ENCODE measurements at places on chromosomes 4 and X.
A peak's percentile ranks its signal among the peaks of the same experiment; 100 is the strongest.

GRCh38 chr4:184364100-184364921 lies 110.0 kb downstream of the IRF2 start:
- DNase-seq: no peak

DNA sequence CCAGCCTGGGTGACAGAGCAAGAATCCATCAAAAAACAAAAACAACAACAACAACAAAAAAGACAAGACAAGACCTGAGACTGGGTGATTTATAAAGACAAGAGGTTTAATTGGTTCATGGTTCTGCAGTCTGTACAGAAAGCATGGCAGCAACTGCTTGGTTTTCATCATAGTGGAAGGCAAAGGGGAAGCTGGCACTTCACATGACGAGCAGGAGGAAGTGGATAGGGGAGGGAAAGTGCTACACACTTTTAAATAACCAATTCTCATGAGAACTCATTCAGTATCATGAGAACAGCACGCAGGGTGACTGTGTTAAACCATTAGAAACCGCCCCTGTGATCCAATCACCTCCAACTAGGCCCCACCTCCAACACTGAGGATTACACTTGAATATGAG lies 28.4 kb upstream of the SLC10A7 start:
- DNase-seq: no peak

DNA sequence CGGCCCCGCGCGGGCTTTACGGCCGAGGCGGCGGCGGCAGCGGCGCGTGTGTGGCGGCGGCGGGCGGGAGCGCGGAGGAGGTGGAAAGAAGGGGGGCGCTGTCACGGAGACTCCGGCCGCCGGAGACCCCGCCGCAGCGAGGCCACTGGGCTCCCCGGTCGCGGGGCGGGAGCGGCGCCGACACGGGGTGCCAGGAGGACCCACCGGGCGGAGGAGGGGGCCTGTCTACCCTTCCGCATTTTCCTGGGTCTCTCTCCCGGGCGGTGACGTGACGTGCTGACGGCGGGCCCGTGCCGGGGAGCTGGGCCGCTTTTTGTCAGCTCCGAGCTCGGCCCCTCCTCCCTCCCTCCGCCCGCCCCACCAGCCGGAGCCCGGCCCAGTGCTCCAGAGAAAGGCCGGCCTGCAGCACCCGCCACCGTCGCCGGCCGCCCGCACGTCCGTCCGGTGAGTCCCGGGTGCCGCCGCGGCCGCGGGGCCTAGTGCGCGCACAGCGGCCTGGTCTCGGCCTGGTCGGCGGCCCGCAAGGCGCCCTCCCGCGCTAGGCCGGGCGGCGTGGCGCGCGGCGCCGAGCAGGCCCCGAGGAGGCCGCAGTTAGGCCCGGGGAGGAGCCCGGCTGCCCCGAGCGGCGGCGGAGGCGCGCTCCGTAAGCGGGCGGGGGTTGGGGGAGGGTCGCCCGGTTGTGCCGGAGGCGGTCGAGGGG lies at the start of gene ZFX:
Gene ZFX, plus strand, starts transcription at position 379 of the 700 bp plus-strand sequence. CDS start 23,014 bp downstream, outside the sequence.
- no peak for DNase-seq

GRCh38 chr4:135274416-135274815 lies 1072.8 kb upstream of the PABPC4L start:
- no peak for DNase-seq

- no peak for DNase-seq
Measured at GRCh38 chrX:70172964-70173363, 4.3 kb upstream of the DGAT2L6 start.

- no peak for DNase-seq
Measured at GRCh38 chrX:9529223-9529622, 64.4 kb downstream of the TBL1X start.

DNA sequence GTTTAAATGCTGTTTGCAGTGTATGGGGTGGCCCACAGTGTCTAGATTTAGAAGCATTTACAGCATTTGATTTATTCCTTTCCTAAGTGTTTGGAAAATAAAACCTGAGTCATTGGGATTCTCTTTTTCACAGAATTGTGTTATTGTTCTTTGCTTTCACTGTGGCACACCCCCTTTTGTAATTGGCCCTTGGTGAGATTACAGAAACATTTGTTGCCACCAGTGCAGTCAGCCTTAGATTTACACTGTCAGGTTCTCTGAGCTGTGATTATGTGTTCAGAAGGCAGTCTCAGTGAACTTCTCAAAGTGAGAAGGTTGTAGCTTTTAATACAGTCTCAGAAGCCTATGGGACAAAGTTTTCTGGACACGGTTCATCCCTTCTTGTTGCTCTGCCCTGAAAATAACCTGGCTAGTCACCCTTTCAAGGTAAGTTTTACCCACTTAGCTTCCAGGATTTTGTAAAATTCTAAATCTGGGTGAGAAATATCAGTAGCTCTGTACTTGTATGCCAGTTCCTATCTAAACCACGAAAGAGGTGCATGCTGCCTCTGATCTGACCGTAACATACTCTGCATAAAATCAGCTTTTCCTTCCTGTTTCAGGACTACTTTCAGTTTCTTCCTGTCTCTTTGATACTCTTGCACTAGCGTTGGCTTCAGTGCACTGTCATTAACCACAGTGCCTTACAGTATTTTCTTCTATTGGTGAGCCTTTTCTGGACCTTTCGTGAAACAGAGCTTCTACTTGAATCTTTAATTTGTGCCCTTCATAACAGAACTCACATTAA lies 12.6 kb downstream of the RUFY3 start:
- peak; percentile 24 for DNase-seq

GRCh38 chr4:93776386-93777080 lies 52.0 kb upstream of the ATOH1 start:
- no peak for DNase-seq

DNA sequence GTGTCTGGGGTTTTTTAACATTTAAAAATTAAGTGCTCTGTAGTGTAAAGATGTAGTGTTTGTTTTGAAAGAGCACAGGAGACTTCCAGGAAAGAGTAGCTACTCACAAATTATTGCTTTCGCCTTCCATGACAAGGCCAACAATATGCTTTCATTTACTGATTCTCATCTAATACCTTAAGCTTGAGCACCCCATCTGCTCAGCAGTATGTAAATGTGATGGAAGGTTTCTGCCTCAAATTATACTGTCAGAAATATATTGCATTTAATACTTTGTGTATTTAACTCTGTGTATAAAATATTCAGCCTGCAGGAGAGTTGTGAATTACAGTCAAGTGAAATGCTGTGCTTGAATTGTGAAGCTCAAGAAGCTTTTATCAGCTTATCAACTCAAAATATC lies 296.3 kb upstream of the ATOH1 start:
- no peak for DNase-seq

DNA sequence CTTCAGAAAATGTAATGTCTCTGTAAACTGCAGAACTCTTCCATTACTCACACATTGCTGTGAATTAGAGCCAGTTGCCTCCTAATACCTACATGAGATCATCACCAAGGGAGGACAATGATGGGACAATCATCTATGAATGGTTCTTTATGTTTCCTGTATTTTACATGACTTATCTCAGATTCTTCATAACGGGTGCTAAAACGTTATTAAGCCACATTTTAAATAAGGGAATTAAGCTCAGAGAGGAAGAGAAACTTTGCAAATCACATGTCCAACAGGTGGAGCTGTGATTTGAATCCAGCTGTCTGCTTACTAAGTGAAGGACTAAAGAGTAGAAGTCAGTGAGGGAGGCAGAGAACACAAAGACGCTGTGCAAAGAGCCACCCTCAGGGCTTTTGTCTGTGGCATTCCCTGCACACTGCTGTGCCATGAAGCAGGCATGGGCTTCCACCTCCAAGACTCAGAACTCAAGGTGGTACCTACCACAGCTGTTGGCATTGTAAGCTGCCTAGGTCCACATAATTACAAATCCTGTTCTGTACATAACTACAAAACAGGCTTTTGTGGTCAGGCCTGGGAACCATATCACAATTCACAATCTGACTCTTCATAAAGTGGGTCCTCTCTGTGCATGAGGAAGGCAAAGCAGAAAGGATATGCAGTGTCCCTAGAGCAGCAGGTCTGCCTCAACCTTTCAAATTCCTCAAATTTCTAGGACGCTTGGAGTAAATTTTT lies 12.8 kb downstream of the TBC1D9 start:
- no peak for DNase-seq

- no peak for DNase-seq
Measured at GRCh38 chrX:118764122-118764521, 36.7 kb downstream of the IL13RA1 start.

GRCh38 chrX:18353931-18354368 lies 538 bp downstream of the SCML2 start:
- DNase-seq: no peak

Data from forelimb muscle (tissue), 1 donor.